GM18507 (cell line): ENCODE measurements at places on chromosomes 5 and 9.

- DNase-seq = no peak
Observed at GRCh38 chr5:120365656-120366446, 98.2 kb upstream of the PRR16 start.

GRCh38 chr5:520850-521226 is 3.4 kb downstream of the SLC9A3 start:
- DNase-seq = no peak

GRCh38 chr5:98110791-98111190 is 662.7 kb upstream of the RGMB start:
- no peak for DNase-seq

GRCh38 chr5:127423173-127423798 is 94.2 kb upstream of the PRRC1 start:
- DNase-seq = no peak

DNA sequence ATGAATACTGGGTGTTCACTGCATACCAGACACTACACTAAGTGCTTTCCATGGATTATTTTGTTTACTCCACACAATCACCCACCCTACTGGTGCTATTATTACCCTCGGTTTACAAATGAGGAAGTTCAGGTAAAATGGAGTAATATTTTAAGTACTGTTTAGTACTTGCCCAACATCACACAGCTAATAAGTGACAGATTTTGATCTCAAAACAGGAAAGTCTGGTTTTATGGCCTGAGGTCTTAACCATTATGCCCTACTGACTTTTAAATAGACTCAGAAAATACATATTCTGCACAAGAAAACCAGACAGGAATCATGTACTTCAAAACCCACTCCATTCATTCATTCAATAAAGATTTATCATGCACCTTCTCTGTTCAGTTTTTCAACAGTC is 431.0 kb upstream of the TLE4 start:
- no peak for DNase-seq

DNA sequence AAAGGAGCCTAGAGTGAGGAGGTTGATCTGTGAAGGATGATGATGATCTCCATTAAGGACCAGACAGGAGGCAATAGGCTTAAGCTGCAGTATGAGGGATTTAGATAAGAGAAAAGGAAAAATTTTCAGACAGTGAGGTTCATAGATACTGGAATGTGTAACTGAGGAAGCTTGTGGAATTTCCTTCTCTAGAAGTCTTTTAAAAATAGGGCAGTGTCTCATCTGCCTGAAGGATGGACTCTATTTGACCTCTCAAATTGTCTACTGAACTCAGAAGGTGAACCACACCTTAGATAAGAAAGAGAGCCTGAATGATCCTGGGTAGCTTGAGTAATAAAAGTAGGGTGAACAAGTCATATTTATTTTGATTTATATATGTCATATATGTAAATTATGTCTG is 148.2 kb upstream of the CDKN2B start:
- no peak for DNase-seq

DNA sequence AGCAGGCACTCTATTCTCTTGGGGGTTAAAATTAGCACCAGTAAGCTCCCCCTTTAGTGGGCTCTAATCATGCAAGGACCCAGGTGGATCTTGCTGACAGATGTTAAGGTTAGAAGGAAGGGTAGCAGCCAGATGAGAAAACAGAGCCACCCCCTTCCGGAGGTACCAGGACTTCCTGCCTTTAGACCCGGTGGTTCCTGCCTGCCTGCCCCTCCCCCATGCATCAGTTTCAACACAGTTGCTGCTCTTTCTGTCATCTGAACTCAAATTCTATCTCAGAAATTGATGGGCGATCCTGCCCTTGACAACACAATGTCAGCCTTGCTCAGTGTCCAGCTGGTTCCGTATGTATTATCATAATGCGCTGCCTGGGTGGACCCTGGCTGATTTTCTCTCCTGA is 287.3 kb downstream of the EBF1 start:
- no peak for DNase-seq

DNA sequence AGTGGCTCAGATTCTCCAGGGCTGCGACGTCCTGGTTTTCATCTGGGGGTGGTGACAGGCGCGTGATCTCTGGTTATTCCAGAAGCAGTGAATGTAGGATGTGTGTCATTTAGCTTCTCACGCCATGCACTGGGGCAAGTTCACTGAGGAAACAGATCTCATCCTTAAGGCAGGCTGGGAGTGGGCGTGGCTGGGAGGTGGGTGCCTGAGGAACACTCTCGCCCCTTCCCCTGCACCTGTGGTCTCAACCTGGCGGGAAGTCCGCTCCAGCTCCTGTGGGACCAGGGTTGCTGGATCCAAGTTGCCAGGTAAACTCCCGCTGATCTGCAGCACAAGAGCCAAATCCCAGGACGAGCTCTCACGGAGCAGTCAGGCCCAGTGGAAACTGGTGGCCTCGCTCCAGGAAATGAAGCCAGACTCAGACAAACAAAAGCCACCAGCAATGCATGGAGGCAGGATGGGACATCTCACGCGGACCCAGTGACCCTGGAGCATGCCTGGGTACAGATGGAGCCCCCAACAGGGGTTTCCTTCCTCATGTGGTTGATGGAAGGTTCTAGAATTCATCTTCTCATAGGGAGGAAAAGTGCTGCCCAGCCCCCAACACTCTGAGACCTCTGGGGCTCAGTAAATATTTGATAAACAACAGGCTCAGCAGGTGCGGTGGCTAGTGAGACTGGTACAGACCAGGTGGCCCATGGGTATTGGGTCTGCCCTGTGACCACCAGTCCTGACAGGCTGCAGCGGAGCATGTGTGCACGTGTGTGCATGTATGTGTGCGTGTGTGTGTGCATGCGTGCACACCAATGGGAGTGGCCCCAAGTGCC is 16.3 kb upstream of the SLC12A7 start:
- no peak for DNase-seq

- DNase-seq = no peak
Observed at GRCh38 chr9:71446473-71447411, 321.6 kb downstream of the CEMIP2 start.

- DNase-seq = no peak
Observed at GRCh38 chr5:41636605-41637004, 126.2 kb upstream of the PLCXD3 start.

DNA sequence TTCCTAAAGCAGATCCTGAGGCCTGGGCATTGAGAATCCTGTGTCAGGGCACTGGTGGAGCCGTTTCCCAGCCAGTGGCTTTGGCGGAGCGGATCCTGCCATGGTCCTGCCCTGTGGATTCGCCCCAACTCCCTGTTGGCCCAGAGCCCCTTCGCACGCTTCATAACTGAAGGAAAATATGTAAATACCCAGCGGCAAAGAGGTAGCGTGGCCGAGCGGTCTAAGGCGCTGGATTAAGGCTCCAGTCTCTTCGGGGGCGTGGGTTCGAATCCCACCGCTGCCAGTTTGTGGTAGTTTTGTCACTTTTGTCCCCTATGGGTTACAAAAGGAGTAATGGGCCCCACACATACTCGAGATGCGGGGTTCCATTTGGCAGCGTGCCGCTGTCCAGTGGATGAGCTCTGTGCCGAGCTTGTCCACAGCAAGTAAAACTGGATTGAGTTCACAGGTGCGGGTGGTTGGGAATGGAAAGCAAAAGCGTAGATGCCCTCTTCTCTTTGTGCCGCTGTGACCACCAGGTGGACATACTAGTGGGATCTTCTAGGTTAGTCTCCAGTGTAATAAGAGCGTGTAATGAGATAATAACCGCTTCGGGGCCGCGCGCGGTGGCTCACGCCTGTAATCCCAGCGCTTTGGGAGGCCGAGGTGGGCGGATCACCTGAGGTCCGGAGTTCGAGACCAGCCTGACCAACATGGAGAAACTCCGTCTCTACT is 17.3 kb downstream of the TRIM7 start:
- DNase-seq = no peak

DNA sequence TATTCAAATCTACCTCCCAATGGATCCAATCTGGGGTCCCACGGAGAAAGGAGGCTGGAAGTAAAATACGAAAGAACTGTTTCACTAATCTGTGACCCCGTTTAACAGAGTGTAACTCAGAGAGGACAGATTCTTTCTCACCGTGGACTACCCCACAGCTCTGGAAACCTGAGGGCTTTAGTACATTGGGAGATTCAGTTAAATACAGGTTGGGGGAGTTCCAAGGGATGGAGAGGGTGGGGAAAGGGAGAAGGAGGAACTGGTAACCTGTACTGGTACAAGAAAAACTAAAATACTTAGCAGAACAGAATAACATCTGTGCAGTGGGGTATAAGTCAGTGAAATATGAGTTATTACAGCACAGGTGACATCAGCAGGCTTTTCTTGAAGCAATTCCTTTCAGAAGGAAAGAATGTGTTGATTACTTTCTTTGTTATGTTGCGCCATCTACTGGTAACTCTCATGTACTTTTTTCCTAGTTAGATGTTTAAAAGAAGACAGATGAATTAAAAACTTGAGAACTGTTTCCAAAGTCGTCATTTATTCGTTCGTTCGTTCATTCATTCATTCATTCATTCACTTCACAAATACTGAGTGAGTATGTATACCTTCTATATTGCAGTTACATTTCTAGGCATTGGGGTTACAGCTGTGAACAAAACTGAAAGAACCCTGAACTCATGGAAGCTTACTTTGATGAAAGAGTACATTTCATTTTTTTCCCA is 30.0 kb upstream of the STOM start:
- DNase-seq = peak; percentile 14

DNA sequence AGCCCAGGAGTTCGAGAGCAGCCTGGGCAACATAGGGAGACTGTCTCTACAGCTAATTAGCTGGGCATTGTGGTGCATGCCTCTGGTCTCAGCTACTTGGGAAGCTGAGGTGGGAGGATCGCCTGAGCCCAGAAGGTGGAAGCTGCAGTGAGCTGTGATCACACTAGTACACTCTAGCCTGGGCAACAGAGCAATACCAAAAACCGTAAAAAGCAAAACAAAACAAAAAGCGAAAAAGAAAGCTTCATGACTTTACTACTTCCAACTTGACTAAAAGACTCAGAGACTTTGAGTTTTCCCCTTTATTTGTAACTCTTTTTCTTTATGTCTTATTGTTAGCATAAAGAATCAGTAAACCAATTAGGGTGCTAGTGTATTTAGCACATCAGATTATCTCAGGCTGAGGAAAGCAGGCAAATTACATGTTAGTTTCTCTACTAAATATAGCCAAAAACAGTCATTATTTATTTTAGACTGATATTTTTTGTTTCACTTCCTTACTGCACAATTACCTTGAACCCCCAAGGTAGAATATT is 5.4 kb downstream of the RAD17 start:
- no peak for DNase-seq

DNA sequence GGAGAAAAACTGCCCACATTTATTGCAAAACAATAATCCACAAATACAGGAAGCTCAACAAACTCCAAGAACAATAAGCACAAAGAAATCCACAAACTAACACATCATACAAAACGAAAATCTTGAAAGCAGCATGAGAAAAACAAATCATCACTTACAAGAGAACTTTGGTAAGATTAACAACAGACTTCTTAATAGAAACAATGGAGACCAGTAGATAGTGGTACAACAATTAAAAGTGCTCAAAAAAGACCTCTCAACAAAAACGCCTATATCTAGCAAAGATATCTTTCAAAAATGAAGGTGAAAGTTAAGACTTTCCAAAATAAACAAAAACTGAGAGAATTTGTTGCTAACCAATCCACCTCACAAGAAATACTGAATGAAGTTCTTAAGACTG is 38.4 kb downstream of the CDKL3 start:
- DNase-seq = no peak

GRCh38 chr5:154568589-154568988 is 90.6 kb upstream of the HAND1 start:
- no peak for DNase-seq

DNA sequence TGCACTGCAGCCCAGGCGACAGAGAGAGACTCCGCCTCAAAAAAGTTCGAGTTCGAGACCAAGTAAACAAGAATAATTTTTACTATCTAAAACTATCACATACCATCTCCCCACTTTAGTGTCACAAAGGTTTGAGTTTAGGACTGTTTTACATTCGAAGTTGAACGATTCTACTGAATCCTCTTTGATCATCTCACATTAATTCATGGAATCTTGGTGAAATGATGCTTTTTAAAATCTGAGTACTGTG is 715 bp upstream of the RPS6 start:
- DNase-seq = no peak

- DNase-seq = no peak
Observed at GRCh38 chr9:19550009-19550408, 141.2 kb downstream of the ACER2 start.

DNA sequence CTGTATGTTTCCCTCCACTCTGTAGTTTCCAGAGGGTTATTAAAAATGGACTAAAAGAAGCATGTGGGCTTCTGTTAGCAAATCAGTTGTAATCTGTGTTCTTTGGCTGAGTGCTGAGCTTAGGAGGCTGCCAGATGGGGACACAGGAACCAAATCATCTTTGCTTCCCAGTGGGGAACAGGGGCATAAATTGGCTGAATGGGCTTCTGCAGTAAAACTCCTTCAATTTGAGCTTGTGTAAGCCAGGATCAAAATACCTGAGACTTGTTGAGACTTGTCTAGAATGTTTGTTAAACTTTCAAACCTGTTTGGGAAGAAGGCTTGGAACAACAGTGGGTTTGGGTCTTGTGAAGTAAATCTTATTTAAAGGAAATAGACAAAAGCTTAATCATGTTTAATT is 32.2 kb upstream of the TNFAIP8 start:
- no peak for DNase-seq

DNA sequence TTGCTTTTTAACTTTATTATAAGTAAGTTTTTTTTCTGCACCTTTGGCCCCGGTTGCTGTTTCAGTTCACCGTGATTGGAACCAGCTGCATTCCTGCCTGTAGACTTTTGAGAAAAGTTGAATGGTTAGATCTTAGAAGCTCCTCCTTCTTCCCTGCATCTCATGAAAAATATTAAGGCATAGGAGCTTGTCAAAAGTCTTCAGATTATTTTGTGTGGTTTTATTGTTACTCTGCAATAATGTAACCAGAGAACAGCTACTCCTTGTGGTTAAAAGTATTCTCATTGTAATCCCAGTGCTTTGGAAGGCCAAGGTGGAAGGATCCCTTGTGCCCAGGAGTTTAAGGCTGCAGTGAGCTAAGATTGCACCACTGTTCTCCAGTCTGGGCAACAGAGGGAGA is 3.3 kb upstream of the SLC2A8 start:
- no peak for DNase-seq

GRCh38 chr9:101014566-101014965 is 14.0 kb upstream of the PLPPR1 start:
- no peak for DNase-seq
